ENCODE measurements at places on chromosomes 7 and 10.

GRCh38 chr7:41979834-41980307 lies 257.1 kb downstream of the GLI3 start:
- peak; percentile 31 for DNase-seq

DNA sequence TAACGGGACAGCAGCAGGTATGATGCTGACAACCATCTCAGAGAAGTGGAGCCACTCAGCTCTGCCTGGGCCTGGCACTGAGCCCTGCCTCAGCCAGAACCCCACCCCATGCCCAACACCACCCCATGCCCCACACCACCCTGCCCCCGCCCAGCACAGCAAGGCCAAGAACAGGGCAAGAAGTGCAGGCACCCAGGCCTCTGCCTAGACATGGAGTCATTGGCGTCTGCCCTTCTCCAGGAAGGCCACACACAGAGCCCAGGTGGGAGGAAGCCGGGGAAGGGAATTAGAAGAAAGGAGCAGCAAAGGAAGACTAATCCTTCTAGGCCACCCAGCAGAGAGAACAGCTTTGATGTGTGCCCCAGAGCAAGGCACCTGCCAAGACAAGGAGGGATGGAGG lies 18.9 kb downstream of the CAMK2G start:
- no peak for DNase-seq

DNA sequence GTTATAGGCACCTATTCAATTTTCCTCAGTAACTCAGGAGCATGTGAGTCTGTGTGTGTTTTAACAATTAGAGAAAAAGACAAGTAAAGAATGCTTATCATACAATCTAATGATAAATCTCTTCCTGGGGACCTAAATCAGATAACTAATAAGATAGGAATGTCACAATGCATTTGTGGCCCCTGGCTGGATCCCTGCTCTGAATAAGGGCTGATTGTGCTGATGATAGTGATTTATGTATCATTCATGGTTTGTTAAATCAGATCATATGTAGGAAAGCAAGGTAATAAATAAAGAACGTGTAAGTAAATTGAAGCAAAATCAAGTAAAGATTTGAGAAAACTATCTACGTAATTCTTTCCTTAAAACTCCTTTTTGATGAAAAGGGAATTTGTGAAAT lies 145.9 kb downstream of the C7orf25 start:
- no peak for DNase-seq

DNA sequence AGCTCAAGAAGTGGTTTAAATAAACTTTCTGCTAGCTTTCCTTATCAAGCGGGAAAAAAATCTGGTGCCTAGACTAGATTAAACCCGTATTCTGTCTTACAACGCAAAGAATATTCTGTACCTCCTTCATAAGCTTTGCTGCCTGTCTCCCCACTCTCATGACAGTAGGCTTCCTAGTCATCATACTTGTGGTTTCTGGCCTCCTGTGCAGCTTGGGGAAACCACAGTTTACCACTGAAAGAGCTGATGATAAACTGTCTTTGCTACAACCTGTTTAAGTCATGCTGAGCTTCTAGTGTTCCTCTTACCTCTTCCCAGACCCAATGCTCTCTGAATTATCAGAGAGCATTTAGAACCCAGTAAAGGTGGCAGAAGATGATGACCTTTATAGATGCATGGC lies 55.0 kb downstream of the PODXL start:
- no peak for DNase-seq

- DNase-seq: peak; percentile 52
These were observed at the start of gene FAM241B for GRCh38 chr10:69629897-69630650. TSS of gene FAM241B (plus strand) at chr10:69630247. CDS start at chr10:69631744, 1,497 bp downstream.

GRCh38 chr10:118271671-118272070 lies 70.5 kb downstream of the FAM204A start:
- no peak for DNase-seq

- no peak for DNase-seq
These were observed 31.2 kb upstream of the EN2 start for GRCh38 chr7:155426543-155427410.

DNA sequence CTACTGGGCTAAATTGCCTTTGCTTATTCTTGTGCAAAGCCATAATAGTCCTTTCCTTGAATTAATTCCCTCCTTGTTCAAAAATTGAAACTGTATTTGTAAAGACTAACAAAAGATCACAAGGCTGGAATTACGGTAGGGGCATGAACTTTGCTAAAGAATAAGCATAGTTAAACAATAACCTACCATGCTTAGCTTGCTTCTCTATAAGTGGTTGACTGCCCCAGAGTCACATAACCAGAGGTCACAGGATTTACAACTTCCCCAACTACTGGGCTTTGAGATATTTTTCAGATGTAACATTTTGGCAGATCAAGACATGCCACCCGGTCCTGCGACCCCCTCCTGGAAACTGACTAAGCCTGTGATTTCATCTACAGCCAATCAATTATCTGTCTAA lies 181.4 kb downstream of the GPAM start:
- no peak for DNase-seq

DNA sequence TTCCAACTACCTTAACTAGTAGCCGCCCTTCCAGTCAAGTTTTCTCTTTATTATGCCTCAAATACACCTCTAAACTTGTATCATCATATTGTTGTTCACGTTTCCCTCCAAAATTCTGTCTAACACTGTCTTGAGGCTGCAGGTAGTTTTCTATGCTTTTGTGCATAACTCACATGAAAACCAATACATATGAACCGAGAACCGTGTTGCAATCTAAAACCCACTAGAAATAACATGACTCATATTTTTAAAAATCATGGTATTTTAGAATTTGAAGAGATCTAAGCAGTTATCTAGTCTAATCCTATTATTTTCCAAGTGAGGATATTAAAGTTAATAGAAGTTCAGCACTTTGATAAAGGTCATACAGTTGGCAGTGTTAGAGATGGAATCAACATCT lies 18.2 kb downstream of the LIPF start:
- no peak for DNase-seq

- DNase-seq: no peak
These were observed 240.1 kb downstream of the ELMO1 start for GRCh38 chr7:37208528-37208927.

DNA sequence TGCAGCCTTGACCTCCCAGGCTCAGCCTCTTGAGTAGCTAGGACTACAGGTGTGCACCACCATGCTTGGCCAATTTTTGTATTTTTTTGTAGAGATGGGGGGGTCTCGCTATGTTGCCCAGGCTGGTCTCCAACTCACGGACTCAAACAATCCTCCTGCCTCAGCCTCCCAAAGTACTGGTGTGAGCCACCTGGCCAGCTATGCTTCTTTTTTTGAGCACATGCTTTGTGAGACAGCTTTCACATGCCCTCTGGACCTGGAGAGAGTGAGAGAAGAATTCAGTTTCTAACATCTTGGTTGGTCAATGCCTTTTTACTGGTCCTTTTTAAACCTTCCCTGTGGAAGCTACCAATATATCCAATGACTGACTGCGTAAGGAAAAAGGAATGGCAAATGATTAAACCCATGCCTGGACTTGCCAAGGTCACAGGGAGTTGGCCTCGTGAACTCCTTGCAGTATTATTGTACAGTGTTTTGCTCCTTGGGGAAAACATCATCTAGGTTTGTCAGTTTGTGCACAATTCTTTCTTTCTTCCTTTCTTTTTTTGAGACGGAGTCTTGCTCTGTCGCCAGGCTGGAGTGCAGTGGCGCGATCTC lies 6.2 kb upstream of the FOXK1 start:
- no peak for DNase-seq

DNA sequence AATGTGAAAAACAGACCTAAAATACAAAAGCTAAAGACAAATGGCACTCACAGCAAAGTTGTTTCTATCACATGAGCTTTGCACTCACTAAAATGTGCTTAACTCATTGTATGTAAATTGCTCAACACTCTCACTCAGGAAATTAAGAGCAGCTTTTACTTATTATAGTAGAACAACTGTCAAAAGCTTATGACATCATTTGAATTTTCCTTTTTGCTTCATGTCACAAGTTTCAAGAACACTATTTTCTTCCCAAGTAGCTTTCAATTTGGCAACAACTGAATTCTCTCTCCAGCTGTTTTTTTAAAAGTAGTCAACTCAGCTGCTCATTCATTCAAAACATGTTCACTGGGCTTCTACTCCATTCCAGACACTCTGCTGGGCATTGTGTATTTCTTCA lies 46.9 kb downstream of the ATE1 start:
- no peak for DNase-seq

DNA sequence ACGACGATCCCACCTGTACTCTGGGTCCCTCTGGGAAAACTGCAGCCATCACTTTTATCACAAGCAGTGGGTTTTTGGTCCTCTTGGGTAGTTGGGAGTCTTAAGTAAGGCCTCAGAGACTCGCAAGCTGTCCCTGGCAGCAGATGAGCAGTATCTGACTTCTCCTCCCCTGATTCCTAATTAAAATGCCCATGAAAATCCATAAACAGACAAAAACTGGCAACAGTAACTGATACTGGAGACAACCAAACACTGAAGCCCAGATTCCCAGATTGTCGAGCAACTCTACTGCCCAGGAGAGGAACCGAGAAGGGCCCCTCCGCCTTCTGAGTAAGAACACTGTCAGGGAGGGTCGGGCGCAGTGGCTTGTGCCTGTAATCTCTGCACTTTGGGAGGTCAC lies 333.8 kb downstream of the CALN1 start:
- DNase-seq: no peak

DNA sequence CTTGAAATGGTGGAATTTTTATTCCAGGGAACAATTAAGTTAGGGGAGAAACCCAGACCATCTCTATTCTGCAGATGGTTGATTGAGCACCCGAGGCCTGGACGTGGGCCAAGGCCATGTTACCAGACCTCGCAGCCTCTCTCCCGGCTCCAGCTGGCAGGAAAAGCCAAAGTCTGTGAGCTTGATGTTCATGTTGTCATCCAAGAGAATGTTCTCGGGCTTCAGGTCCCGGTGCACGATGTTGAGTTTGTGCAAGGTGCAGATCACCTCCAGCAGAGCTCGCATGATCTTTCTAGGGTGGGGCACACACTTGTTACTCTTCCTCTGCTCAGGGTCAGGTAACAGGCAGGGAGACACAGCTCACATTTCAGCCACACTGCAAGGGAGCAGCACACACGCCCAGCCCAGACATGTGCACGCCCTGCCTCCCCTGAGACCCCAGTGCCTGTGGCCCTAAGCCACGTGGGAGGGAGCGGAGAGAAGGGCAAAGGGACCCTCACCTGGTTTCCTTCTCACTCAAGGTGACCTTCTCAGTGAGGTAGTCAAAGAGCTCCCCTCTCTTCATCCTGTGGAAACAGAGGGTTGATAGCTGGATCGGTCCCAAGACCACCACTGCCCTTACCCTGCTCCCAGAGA lies 9.5 kb downstream of the PHKG1 start:
- no peak for DNase-seq

- no peak for DNase-seq
These were observed 537 bp downstream of the FOXK1 start for GRCh38 chr7:4682621-4683042.

GRCh38 chr10:59885430-59886134 lies 20.8 kb downstream of the CCDC6 start:
- no peak for DNase-seq

- DNase-seq: no peak
These were observed 709.3 kb upstream of the AUTS2 start for GRCh38 chr7:68888971-68889385.

DNA sequence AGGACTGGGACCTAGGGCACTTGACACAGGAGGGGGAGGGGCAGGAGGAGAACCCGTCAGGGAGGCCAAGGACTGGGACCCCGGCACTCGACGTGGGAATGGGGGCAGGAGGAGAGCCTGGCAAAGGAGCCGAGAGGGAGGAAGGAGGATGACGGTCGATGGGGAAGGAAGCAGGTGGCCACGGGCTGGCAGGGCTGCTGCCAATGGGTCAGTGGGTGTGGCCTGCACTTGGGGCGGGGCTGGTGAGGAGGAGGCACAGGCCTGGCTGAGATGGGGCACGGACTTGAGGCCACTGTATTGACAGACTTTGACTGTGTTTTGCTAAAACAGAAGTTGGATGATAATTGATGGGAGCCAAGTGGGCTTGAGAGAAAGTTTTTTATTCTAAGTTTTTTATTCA lies 68.9 kb downstream of the RBM33 start:
- no peak for DNase-seq

DNA sequence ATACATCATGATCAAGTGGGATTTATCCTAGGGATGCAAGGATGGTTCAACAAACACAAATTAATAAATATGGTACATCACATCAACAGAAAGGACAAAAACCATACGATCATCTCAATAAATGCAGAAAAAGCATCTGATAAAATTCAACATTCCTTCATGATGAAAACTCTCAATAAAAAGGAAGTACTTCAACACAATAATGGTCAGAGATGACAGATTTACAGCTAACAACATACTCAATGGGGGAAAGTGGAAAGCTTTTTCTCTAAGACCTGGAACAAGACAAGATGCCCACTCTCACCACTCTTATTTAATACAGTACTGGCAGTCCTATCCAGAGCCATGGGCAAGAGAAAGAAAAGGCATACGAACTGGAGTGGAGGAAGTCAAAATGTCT lies 39.9 kb upstream of the PRR15 start:
- no peak for DNase-seq

GRCh38 chr10:124875596-124875995 lies 66.3 kb upstream of the ZRANB1 start:
- DNase-seq: no peak

DNA sequence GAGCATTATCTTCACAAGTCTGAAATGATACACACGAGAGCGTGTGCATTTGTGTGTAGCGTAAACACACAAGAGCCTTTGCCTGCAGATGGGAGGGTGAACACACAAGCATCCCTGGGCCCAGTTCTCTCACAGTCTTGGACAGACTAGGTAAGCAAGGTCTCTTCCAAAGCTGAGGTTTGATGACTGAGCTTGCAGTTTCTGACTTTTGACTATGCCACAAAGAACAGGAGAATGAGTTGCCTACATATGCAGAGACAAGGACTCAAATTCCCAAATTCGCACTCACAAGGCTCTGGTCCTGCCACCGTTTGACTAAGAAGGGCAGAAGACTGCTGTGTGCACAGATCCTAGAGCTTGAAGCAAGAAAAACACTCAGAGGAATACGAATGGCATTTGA lies 55.8 kb downstream of the FAM53B start:
- no peak for DNase-seq

DNA sequence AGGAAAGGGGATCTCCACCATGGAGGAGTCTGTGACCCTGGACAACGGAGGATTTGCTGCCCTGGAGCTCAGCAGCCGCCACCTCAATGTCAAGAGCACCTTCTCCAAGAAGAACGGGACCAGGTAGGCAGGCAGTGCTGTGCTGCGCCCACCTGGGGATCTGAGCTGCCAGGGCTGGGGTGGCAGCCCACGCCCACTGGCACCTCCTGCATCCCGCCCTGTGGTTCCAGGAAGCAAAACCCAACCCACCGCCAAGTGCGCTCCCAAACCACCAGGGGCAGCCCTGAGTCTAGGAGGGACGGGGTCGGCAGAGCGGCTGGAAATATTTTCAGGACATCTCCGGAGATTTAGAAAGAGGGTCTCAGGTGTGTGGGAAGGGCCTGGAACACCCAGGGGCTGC lies 440.3 kb upstream of the FOXK1 start:
- no peak for DNase-seq

- no peak for DNase-seq
These were observed 34.5 kb downstream of the PPIF start for GRCh38 chr10:79381804-79382221.

- DNase-seq: no peak
These were observed 77.8 kb upstream of the PTN start for GRCh38 chr7:137421366-137421765.
